Liver (tissue), 10 donors: ENCODE measurements at places on chromosomes 1 and 21.

- DNase-seq: no peak
These were observed 284.9 kb downstream of the PBX1 start for GRCh38 chr1:164843743-164844500.

GRCh38 chr1:41439234-41439633, 45.2 kb downstream of the EDN2 start:
- DNase-seq: no peak

GRCh38 chr1:235675152-235675890, 25.7 kb upstream of the GNG4 start:
- no peak for DNase-seq

- DNase-seq: no peak
These were observed 35.4 kb downstream of the RSPH1 start for GRCh38 chr21:42460391-42461184.

DNA sequence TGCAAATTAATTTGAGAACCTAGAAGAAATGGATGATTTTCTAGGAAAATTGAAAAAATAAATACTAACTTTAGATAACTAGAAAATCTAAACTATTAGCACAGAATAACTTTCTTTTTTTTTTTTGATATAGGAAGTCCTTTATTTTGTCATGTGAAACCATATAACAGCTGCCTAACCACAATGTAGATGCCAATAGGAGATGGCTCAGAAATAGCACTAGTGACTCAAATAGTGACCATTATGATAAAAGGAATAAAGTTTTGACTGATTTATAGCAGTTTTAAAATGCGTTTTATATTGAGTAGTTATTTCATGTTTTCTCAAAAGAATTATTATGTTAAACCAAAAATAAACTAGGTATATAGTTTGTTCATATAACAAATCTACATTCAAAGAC, 158.0 kb upstream of the CACYBP start:
- DNase-seq: no peak
